ENCODE measurements at places on chromosomes 5 and 9.

DNA sequence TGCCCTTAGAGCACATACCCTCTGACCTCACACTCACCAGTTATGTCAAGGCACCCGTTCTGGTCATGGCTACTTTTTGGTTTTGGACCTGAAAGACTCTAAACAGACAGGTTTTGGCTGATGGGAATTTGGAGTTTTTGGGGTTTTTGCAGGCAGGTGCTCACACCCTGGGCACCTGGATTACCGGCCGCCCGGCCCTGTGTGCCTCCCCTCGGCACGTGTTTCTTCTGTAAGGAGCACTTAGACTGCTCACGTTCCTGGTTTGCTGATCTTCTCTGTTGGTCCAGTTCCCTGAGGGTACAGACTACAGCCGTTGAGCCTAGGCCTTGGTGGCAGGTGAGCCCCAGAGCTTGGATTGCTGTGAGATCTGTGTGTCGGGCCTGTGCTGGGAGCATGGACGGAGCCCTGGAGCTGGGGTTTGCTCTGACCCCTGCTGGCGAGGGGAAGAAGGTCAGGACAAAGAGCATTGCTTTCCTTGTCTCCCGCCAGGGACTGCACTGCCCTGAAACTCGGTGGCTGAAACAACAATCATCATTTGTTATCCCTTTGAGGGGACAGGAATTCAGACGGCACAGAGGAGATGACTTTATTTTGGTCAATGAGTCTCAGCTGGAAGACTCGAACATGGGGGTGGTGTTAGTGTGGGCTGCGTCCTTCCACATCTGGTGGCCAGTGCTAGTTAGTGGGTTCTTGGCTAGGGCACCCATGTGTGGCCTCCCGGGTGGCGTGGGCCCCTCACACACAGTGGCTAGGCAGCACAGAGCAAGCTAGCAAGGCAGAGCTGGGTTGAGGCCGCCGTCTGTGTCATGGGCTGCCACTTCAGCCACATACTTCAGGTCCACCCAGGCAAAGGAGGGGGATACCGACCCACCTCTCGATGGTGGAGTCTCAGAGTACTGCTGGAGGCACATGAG lies 76.4 kb downstream of the EHMT1 start:
- DNase-seq, result no peak

DNA sequence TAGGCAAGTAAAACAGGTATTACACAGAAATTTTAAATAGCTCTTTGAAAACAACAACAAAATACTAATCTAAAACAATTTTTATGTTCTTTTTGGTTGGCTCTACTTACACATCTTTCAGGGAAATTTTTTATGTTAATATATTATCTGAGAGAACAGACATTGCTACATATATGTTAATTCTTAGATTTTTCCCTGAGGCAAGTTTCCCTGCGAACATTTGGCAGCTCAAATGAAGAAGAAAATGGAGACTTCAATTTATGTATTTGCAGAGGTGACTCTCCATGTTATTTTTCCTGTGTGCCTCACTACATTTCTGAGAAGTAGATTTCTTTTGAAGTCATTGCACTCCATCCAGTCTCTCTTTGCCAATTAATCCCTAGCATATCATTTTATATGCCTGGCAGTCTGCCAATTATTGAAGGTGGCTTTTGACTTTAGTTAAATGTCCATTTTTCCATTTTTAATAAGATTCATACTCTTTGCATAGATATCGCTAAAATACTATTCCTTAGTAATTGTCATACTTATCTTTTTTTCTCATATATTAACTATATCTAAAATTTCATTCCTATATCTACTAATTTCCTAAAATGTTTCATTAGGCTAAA lies 908.2 kb upstream of the CDH10 start:
- DNase-seq, result no peak

DNA sequence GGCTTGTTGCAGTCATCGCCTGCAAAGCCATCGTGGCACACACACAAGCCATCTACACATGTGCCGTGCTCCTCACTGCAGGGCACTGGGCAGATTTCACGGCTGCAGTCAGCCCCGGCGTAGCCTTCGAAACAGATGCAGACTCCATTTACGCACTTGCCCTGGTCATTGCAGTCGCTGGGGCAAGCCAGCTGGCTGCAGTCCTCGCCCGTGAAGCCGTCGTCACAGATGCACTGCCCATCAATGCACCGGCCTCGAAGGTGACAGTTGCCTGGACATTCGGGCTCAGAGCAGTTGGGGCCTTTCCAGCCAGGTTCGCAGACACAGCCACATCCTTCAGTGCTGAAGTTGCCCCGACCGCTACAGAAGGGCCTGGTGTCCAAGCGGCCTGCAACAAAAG lies 31.1 kb downstream of the TNC start:
- no peak for DNase-seq

GRCh38 chr5:151772846-151773561 lies 1.2 kb downstream of the G3BP1 start:
- peak; percentile 33 for DNase-seq

DNA sequence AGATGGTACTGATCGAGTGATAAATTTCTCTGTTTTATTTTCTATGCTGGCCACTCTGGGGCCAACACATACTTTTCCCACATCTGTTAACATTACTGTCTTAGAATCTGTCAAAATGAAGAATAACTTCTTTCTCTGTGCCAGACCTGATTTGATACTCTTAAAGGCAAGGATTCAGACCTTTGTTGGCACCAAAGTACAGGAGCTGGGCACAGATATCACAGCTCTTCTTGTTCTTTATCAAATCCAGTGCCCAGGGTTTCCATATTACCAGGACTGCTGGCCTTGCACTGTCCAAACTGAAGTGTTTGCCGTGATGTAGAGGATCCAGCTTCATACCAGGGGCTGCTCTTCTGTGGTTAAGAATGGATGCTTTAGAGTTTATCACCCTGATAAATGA lies 20.9 kb downstream of the ZNF474 start:
- DNase-seq, result no peak

DNA sequence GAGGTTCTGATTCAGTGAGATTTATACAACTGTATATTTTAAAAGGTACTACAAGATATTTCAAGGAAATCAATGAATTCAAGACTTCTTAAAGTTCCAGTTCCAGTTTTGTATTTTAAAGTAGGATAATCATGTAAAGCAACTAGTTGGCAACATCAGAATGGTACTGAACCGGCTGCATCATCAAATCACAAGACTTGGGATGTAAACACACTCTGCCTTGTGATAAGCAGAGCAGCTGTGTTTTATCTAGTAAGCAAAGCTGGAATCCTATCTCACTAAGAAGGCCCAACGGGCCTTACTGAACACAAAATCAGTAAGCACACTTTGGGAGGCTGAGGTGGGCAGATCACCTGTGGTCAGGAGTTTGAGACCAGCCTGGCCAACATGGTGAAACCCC lies 327.2 kb upstream of the NREP start:
- DNase-seq, result no peak

GRCh38 chr9:35303567-35303966 lies 141.8 kb downstream of the UNC13B start:
- peak; percentile 43 for DNase-seq

DNA sequence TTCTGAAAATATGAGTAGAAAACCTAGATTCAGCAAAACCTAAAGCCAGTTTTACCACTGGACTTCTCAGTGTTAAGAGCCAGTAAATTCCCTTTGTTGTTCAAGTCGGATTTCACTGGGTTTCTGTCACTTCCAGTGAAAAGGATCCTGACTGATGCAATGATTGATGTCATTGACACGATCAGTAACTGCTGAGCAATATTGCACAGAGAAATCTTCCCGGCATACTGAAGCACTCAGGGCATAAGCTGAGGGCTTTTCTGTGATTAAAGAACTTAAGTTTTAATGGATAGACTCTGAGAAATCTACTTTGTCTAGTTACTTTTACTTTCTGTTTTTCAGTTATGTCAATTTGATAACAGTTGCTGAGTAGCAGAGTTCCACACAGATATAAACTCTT lies 61.9 kb downstream of the DENND1A start:
- DNase-seq, result no peak

GRCh38 chr5:57600321-57600720 lies 117.7 kb upstream of the ACTBL2 start:
- DNase-seq, result peak; percentile 1

DNA sequence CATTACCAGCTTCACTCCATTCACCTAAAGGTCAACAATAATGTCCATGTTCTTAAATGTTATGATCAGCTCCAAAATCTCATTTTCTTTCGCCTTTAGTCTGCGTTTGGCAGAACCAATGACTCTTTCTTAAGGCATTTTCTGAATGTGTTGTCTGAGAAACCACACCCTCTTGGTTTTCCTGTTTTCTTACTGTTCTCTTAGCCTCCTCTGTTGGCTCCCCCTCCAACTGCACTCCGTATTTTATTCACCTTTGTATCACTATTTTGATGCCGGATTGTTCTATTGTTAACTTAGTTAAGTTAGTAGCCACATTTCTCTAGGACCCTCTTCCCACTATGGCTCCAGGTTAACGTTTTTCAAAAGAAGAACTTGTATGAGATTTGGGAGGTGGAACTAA lies 185.6 kb downstream of the DMAC1 start:
- DNase-seq, result no peak

Data from kidney glomerular epithelial cell (primary cell).